ENCODE measurements at places on chromosomes 5 and 9. TPM values are rescaled to one million over a fixed set of nuclear protein-coding genes. Genes with fewer than 3 reads are reported as not detected.

Gene STC2
- 41.1 TPM for total RNA-seq

Gene SERF1A
- 11.5 TPM for total RNA-seq

Gene CCL28
- total RNA-seq, result 13.4 TPM

Gene MAPKAP1
- 92.2 TPM for total RNA-seq

Gene SPATA9
- not detected for total RNA-seq

Gene OR1Q1
- total RNA-seq, result not detected

DNA sequence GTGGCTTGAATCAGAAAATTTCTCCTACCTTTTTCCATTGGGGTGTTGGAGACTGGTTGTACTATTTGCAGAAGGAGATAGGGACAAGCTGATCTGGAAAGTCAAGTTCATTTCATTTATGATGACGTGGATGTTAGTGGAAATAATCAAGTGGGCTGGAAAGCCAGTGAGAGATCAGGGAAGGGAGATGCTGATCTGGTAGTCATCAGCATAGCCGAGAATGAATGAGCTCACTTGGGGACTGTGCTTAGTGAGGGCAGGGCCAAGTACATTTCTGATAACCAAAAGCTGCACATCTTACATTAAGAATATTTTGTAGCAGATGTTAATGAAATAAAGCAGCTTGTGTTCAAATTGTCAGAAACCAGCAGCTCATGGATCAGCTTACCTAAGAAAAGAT, 12.1 kb downstream of the MAN2A1 start:
- DNase-seq, result no peak

DNA sequence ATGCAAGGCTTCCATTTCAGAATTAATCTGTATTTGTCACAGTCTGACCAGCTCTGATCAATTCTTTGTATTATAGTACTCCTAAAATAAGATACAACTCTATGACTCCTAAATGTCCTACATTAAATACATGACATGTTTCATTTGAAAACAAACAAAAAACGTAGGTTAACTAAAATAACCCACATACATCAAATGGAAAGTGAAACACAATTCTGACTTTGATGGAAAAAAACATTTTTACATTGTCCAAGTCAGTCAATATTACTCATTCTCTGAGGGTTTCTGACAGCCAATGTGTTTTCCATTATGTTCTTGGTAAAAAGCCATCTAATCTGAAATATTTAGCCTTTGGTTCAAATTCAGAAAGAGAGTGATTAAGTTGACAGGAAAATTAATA, 8.7 kb downstream of the HMGCS1 start:
- no peak for DNase-seq

- DNase-seq, result peak; percentile 67
Observed at GRCh38 chr5:172713113-172713808, 57.7 kb downstream of the DUSP1 start.

- DNase-seq, result no peak
Observed at GRCh38 chr9:34686231-34686630, 4.8 kb downstream of the CCL19 start.

DNA sequence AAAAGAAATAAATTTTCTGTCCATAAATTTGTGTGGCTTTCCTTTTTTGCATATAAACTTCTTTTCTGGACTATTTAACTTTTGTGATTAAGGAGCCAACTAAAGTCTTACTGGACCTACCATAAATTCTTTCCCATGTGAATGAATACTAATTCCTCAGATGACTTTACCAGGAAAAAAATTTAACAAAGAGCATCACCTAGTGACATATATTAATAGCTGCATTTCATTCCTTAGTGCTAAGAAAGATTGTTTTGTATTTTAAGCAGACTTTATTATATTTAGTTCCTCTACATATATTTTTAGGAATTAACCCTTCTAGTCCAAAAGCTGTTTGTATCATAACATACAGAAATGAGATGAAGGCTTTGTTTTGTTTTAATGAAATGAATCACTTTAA, 64.4 kb downstream of the C9orf85 start:
- no peak for DNase-seq

DNA sequence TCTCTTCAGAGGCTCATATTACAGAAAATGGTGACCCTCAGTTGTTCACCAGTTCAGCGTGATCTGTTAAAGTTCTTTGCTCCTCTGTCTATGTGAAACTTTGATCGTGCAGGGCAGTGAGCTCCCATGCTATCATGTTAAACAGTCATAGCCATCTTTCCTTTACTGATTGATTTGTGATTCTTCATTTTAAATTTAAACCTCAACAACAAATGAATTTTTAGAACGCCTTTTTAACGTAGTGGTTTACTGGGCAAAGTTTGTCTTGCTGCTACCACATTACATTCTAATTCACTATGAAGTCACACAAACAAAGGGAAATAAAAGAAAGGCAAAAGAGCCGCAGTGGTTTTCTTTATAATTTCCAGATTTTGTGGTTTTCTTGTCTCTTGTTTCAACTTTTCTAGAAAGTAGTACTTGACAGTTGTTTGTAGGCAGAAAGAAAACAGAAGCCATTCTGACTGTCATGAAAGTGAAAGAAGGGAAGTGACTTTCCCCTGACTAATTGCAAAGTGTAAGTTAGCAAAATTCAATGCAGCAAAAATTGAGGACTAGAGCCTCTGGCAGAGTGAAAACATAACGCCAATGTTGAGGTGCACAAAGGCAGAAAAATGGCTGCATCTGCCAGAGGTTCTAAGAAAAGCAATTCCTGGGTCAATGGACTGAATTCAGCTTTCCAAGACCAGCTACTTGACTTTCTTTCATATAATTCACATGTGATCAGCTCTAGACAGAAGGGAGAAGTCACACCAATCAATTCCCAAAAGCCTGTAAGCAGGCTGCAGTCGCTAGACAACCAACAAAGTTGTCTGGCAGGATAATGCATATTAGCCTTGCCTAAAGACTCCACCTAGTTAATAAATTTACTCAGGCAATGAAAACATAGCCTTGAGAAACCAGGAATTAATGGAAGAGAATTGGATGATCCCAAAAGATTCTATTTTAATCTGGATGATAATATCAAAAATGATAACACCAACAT, 7.1 kb upstream of the IFNA6 start:
- DNase-seq, result no peak

DNA sequence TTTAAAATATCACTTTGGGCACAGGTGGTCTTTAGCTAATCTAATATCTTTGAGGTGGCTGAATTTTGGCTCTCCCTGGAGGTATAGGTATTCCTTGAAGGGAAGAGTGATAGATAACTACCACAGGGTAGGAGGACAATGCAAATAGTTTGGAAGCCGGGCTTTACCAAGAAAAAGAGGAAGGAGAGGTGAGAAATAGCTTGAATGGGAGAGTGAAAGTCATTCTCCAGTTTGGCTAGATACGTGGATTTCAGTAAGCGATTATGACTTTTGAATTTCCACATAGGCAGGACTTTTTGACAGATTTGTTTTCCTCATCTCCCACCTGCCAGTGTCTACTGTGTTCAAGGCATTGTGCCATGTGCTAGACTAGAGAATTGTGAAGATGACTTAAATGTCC, 45.5 kb downstream of the RASA1 start:
- no peak for DNase-seq

DNA sequence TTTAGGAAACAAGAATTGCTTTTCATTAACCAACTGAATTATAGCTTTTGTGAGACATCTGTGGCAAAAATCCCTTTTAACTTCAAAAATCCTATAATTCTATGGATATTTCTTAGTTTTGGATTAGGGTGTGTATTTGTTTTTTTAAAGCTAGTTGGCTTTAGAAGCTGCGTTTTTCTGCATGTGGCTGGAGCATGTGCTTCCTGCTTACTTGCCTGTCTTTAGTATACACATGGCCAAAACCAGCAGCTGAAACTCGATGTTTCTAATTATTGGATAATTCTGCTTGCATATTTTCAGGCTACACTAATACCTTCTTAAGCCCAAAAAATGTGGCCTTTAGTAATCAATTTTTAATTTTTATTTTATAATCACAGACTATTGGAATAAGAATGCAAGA, 8.9 kb downstream of the RECK start:
- DNase-seq, result no peak

- DNase-seq, result no peak
Observed at GRCh38 chr5:157308836-157309465, 43.0 kb downstream of the CYFIP2 start.

DNA sequence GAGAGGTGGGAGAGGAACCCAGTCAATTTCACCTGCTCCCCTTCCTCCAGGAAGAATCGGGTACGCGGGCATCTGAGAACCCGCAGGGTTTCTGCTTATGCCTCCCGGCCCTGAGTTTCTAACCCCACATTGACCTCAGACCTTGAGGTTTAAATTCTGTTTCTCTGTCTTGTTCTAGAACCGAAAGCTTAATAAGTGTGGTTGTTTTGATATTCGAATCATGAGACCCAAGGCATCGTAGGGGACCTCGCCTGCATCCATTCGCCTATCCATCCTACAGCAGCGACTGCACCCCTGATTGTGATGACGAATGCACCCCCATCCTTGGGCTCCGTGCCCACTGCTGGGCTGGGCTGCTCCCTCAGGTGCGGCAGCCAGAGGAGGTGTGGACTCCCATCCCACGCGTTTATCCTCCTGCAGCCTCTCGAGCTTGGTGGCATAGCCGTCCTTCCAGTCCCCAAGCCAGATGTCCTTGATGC, 80.8 kb upstream of the IER5L start:
- peak; percentile 26 for DNase-seq

All from activated naive CD8-positive, alpha-beta T cell treated with anti-CD3 and anti-CD28 coated beads for 36 hours (primary cell).